ENCODE measurements at places on chromosomes 1 and 21.

- no peak for DNase-seq
These were observed 8.2 kb upstream of the SH2D1B start for GRCh38 chr1:162420120-162420519.

DNA sequence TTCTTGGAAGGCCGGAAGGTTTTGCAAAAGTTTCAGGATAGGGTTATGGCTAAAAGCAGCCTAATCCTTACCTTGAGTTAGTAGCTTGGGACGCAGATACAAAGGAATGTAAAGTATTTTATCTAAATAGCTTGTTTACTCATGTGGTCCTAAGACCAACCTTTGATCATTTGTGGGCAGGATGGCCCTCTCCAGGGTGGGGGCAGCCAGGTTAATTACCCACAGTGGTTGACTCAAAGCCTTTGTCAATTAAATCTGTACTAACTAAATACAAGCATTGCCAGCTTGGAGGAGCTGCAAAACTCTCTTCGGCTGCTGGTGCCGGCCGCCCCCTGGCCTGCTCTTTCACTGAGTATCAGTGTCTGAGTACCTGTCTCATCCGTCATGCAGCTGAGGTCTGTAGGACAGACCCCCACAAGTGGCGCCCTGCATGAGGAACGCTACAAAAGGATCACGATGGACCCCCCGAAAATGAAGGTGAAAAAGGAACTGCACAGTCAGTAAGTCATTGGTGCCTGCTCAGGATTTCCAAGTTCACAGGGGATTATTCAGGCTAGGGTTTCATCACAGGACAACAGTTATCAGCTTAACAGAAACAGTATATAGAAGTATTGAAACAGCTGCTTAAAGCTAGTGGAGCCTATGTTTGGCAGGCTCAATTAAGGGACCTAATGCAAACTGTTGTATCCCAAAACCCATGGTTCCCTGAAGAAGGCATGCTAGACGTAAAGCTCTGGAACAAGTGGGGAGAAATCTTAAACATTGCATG lies 212.5 kb upstream of the MAP1LC3C start:
- no peak for DNase-seq

- DNase-seq, result no peak
These were observed 2.6 kb downstream of the NAXE start for GRCh38 chr1:156594190-156594589.

GRCh38 chr1:17310068-17310640 lies 2.2 kb downstream of the PADI4 start:
- no peak for DNase-seq

- no peak for DNase-seq
These were observed 1.6 kb downstream of the TCEA3 start for GRCh38 chr1:23422941-23423340.

- DNase-seq, result no peak
These were observed 16.6 kb upstream of the RNF223 start for GRCh38 chr1:1090424-1091343.

DNA sequence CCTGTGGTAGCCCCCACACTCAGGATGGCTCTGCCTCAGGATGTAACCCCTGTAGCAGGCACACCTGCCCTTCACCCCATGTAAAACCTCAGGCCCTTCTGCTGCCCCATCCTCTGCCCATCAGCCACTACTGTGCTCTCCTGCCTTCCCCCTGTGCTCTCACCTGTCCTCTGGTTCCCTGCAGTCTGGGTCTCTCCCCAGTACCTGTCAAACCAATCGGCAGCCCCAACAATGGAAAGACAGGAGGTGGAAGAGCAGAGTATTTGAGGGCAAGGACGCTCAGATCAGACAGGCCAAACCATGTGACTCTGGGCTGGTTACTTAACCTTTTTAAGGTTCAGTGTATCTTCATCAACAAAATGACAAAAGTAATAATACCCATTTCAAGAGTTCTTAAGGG lies 30.9 kb downstream of the SMIM12 start:
- no peak for DNase-seq

- no peak for DNase-seq
These were observed 117.8 kb downstream of the SETD4 start for GRCh38 chr21:35942211-35943144.

DNA sequence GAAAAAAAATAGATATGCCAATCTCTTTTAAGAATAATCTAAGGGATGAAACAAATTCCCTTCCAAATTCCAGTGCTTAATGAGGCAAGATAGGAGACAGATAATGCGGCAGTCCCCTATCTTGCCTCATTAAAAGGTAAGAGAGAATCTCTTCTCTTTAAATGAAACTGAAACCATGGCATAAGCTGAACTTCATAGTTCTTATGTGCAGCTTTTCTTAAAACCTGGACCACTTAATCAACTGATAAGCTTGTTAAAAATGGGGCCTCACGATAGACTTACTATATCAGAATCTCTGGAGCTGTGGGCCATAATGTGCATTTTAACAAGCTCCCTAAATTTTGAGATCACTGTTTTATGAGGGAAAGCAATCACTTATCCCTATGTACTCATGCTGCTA lies 79.2 kb downstream of the NIBAN1 start:
- no peak for DNase-seq

DNA sequence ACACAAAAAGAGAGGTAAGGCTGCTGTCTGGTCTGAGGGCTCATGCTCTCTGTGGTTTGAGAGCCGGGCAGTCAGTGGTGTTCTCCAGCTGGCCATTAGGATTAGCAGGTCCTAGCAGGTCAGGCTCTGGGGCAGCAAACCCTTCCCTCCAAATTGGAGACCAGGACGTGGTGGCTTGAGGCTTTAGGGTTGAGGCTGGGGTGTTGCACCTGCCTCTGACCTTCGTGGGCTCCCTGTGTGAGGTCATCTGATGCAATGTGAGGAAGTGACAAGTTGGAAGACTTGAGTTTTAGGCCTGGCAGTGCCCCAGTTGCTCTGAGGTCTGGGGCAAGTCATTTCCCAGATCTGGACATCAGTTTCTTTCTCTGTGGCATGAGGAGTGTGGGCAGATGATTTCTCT lies 24.4 kb downstream of the SZRD1 start:
- DNase-seq, result no peak

DNA sequence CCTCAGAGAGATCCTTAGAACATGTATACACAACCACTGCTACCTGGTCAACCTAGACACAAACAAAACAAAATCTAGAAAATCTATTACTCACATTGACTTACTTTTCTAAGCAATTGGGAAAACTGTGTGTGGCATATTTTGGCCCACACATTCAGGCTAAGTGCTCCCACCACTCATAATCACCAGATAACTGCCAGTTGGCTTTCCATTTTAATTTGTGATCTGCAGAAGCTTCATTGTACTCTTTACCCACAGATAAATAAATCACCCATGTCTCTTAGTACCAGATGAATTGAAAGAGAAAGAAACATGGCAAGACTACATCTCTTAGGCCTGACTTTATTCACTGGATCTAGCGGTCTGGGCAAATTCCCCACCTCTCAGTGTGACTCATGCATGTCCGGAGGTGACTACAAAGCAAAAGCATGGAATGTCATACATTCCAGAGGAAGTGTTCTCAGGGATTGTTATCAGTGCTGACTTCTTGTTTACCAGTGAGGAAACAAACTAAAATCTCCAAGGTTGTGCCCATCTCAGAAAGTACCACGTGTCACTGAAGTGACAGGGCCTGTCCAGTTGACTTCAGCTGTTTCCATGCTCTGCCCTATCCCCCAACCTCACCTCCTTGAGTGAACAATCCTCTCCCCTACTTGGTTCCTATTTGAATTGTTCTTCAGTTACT lies 52.4 kb upstream of the BCL10 start:
- peak; percentile 96 for DNase-seq

DNA sequence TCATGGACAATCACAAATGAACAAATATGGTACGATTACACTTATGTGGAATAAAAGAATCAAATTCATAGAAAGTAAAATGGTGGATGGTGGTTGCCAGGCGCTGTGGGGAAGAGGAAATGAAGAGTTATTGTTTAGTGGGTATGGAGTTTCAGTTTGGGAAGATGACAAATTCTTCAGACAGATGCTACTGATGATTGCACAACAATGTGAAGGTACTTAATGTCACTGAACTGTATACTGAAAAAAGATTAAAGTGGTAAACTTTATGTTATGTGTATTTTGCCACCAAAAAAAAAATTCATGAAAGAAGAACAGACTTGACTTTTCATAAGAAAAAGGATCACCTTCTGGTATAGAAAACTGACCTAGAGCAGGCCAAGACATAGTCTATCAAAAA lies 745.6 kb upstream of the CXADR start:
- no peak for DNase-seq

- peak; percentile 1 for DNase-seq
These were observed 3.3 kb downstream of the C21orf58 start for GRCh38 chr21:46320331-46320801.

GRCh38 chr1:199302554-199302953 lies 663.7 kb downstream of the PTPRC start:
- DNase-seq, result peak; percentile 26

DNA sequence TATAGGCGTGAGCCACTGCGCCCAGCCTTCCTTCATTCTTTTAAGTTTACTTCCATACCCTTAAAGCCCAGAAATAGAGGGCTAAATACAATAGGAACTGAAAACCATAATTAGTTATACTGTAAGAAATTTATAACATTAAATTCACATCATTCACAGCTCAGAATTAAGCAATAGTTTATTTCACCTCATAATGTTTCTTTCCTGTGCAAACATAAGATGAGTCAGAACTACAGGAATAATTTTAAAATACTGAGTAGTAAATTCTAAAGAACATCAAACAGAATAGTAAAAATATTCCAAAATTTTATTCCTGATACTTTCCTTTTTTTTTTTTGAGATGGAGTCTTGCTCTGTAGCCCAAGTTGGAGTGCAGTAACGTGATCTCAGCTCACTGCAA lies 24.1 kb downstream of the POGZ start:
- peak; percentile 16 for DNase-seq

- no peak for DNase-seq
These were observed 56.6 kb upstream of the C1orf21 start for GRCh38 chr1:184329962-184330868.

DNA sequence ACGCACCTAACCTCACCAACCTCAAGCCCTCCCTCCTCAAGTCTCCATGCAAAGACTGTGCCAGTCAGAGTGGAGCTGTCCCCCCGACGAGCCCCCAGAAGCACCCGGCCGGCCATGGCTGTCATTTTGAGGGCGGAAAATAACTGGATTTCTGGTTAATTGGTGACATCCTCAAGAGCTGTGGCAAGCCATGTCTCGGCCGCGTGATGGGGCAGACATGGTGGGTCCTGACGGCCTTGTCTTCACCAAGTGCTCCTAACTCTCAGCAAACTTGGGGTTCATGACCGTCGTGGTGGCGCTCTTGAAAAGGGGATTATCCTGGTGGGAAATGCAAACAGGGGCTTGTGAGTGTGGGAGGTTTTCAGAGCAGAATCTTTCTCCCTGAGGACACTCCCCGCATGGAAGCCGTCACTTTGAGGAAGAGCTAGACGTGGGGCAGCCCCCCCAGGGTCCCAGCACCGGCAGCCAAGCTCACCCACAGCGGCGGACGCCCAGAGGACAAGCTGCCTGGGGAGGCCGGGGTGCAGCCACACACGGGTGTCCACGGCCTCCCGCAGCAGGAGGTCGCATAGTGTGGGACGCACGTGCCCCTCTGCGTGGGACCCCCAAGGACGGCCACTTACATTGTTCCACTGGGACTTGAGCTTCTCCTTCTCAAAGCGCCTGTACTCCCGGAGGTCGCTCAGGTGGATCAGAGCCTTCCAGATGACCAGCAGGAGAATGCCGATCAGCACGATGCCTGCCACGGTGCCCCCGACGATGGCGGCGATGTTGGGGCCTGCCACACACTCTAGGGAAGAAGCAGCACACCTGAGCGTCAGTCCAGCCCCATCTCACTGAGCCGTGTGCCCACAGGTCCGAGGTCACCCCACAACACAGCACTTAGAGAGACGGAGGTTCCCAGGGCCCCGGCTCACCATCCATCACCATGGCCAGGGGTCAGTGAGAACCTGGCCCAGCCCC lies 12.9 kb upstream of the PTTG1IP start:
- DNase-seq, result no peak
